AG20443 (cell line): ENCODE measurements at places on chromosomes 16 and 17.

DNA sequence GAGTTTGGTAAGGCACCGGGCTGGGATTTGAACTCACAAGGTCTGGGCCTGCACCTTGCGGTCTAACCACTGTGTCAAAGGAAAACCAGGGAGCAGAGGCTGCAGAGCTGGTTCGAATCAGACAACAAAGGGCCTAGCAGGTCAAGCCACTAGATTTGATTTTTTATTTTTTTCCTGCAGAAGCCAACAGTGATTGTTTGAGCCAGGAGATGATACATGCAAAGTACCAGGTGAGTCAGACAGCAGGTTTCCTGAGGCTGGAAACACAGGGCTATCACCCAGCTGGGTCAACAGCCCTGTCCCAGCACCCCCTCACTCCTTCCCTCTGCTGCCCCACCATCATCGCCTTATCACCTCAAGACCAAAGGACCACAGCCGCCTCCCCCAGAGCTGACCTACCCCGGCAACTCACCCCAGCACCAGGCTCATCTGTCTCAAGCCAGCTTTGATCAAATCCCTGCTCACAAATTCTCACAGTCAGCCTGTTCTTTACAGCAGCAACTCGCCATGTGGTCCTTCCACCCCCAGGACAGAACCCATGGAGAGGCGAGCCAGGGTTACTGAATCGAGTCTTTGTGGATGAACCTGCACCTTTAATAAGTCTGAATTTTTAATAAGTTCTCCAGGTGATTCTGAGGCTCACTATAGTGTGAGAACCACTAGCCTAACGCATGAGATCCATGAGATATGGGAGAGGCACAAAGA is 13.0 kb upstream of the KRT19 start:
- no peak for DNase-seq

- no peak for DNase-seq
Measured at GRCh38 chr16:58102665-58103392, 26.4 kb downstream of the CFAP20 start.

DNA sequence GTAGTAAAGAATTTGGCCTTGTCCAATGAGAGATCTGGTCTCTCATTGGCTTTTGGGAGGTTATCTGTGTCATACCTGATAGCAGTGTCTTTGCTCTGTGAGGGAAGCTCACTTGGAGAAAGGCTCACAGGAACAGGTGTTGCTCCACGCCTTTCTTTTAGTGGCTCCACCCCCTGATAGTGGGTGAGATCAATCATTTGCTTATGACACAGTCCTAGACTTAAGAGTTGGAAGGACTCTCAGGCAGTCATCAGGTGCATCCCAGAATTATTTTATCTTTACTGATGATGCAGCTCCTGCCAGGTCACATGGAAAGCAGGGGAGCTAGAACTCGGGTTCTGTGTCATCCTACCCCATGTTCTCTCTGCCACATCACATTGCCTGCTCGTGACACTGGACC is 59.3 kb downstream of the CENPV start:
- DNase-seq, result peak; percentile 1

DNA sequence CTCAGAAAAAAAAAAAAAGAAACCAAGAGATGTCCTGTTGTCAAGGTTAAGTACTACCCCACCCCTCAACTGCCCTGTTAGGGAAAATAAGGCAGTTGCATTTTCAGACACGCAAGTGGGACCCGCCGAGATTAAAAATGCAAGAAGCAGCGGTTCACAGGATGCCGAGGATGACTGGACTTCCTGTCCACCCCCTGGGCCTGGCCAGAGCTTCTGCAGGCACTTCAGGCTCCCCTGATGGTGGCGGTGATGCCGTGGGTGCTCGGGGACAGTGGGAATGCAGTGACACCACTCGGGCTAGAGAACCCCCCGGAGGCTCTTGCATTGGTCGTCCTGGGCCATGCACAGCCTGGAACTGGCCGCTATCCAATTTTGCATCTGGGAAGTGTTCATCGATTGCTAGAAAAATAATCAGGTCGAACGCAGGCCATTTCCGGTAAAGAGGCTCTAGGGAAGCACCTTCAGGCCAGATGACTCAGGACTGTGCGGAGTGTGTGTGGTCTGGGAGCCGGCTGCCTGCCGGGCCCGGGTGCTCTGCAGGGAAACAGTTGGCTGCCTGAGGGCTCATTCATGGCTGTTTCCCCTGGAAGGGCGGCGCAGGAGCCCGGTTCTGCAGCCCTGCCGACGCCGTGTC is 13.4 kb upstream of the CRISPLD2 start:
- DNase-seq, result peak; percentile 79

- DNase-seq, result no peak
Measured at GRCh38 chr17:62112229-62112628, 47.2 kb upstream of the MED13 start.

DNA sequence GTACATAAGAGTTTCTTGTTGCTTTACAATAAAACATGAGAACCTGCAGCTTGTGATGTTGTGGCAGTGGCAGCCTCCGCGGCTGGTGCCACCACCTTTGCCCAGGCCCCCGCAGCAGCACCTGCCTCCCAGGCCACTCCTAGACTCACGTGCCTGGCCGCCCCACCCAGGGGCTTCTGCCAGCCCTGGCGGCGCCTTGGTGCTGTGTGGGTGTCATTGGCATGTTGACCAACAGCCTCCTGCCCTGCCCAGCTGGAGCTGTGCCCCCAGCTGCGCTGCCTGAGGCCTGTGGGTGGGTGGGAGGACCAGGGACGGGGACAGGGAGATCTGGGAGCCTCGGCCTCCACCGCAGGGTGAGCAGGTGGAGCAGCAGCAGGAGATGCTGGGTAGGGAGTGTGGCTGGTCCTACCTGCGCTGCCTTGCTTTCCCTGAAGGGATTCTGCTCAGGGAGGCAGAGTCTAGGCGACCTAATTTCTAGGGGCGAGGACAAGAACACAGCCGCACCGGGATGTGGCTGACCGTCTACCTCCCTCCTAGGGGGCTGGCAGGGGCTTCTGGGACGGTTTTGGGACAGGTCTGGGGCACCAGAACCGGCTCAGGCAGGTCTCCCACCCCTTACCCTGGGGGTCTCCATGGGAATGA is 428 bp upstream of the DNASE1L2 start:
- DNase-seq, result no peak

DNA sequence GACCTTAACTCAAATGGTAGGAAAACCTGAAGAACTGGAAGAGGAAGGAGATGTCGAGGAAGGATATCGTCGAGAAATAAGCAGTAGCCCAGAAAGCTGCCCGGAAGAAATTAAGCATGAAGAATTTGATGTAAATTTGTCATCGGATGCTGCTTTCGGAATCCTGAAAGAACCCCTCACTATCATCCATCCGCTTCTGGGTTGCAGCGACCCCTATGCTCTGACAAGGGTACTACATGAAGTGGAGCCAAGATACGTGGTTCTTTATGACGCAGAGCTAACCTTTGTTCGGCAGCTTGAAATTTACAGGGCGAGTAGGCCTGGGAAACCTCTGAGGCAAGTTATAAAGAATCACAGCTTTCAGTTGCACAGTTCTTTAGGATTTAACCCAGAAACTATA is 15.5 kb downstream of the ERCC4 start:
- DNase-seq, result no peak

DNA sequence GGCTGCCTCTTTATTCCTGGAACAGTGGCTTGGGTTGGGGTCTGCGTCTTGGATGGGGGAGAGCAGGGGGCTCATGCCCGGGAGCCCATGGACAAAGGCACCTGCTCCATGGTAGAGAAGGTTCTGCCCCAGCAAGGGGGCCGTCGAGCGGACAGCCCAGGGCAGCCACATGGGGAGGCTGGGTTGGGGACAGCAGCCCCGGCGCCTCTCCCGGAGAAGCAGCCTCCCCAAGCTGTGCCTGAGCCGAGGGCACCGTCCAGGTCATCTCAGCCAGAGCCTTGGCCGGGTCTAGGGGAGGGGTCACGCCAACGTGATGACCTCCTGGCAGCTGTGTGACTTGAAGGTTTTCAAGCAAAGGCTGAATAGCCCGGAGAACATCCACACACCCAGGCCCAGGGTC is 32.9 kb upstream of the GNG13 start:
- no peak for DNase-seq

- peak; percentile 19 for DNase-seq
Measured at GRCh38 chr16:50509521-50510341, 38.5 kb upstream of the NKD1 start.

DNA sequence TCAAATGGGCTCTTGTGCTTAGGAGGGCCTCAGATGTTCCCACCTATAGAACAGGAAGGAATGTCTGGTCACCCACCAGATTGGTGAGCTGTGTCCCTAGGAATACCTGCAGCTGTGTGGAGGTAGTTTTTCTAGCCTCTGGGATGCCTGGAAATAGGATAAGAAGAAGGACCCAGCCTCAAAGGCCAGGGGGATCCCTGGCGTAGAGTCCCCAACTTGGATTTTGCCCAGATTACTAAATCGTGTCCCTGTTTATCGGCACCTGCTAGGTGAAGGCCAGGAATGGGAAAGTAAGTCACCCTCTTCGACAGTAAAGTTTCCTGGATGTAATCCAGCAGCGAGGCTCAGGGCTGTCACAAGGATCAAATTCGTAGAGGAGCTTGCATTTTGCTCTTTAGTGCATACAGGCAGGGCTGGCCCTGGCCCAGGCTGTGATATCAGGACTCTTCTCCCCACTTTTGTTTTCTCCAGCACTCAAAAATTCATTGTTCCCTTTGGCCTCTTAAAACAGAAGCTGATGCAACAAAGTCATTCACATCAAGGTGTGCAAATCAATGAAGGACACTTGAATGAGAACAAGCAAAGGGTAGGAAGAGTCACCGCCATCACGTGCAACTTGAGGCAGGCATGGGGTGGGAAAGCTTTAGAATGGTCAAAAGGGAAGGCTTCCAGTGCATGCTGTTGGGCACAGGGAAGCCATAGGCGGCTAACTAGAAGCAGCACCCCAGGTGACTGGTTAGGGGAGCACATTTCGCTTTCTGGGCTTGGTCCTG is 7.5 kb downstream of the SLC13A2 start:
- DNase-seq, result no peak

DNA sequence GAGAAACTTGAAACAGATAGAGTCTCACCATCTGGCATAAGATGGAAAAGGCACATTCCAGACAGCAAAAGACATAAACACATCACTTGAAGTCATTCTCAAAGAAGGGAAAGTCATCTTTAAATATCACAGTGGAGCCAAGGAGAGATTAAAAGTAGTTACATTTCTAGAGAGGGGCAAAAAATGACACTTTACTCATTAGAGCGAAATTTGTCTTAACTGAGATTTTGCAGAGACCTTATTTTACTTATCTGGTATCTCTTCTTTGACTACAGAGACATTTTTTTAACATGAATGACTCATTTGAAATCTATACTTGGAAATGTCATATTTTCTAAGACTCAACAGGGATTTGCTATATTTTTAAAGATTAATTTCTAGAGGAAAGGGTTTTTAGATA is 339.0 kb upstream of the KIF2B start:
- no peak for DNase-seq

DNA sequence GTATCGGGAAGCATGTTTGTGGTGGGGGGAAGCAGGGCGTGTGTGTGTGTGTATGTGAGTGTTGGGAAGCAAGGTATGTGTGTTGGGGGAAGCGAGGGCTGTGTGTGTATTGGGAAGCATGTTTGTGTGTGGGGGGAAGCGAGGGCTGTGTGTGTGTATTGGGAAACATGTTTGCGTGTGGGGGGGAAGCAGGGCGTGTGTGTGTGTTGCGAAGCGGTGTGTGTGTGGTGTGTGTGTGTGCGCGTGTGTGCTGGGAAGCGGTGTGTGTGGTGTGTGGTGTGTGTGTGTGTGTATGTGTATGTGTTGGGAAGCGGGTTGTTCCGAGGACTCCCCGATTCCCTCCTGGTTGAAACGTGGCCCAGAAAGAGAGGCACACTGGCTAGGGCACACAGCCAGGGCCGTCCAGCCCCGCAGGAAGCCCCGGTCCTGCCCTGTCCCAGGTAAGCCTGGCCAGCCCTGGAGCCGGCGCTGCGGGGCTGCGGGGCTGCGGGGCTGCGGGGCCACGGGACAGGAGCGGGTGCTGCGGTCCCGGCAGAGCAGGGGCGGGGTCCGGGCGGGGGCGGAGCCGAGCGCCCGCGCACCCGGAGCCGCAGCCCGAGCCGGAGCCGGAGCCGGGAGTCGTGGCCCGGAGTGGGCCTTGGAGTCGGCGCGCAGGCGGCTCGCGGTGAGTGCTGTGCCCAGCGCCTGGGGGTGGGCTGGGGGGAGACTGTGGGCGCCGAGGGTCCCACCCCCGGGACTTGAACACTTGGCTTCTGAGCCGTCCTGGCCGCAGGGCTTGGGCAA is at the start of gene NOD2:
NOD2 (plus strand) TSS at position 608 of the 783 bp plus-strand sequence. CDS start 5,890 bp downstream, outside the sequence.
- peak; percentile 85 for DNase-seq

GRCh38 chr16:88387941-88388627 is 5.3 kb downstream of the ZNF469 start:
- DNase-seq, result peak; percentile 80

- DNase-seq, result no peak
Measured at GRCh38 chr17:28193241-28193640, 125.8 kb upstream of the TMEM97 start.

DNA sequence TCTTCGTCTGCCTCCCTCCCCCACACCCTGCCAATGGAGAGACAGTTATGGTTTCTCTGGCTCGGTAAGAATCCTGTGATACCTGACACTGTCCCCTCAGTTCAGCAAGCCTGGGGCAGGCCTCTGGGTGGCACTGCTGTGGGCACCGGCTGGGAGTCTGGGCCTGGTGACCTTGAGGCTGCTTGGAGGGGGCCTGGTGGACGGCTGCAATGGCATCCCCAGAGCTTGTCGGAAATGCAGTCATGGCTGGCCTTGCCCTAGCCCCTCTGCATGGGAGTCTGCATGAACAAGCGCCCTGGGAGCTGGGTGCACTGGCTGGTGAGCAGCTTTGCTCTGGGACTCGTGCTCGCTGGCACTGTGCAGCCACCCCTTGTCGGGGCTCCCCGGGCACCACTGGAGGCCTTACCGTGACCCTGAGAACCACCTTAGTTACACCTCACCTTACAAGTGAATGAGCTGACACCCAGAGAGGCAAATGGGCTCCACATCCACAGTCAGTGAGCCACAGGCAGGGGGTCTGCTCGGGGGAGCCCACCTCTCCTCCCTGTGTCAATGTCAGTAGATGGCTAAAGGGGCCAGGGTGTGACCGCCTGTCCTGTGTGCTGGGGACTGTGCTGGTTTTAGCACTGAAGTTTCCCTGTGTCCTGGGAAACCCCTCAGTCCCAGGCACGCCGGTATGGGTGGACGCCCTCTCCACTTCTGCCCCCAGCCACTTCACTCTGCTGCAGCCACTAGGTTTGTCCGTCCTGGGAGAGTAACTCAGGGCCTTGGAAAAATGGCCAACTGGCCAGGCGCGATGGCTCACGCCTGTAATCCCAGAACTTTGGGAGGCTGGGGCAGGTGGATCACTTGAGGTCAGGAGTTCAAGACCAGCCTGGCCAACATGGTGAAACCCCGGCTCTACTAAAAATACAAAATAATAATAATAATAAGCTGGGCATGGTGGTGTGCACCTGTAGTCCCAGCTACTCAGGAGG is 1.4 kb downstream of the LGALS3BP start:
- no peak for DNase-seq

DNA sequence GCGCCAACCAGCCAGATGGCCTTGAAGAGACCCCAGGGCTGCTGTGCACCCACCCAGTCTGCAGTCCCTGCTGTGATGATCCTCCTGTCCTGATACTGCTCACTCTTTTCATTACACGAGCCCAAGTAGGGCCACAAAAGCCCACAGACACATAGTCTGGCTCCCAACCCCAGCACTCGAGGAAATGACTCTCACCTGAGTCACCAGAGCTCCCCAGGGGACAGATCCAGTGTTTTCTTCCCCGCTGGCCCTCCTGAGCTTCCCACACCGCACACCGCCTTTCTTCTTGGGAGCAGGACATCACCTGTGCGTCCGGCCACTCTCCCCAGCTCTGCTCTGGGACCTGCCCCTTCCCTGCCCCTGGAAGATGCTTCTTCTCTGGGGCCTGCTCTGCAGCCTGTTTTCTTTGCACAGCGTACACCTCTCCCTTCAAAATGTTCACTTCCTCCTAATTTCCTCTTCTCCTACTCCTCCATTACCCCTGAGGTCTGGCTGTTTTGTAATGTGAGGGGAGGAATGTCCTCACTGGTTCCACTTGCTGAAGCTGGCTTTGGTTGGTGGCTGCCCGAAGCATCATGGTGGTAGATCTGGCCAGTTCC is 2.0 kb upstream of the SCN4A start:
- DNase-seq, result peak; percentile 59
